Stimulated activated CD4-positive, alpha-beta T cell treated with anti-CD3 and anti-CD28 coated beads, TNF-alpha, amount 100 ng/mL, for 4 hours (primary cell): ENCODE measurements at places on chromosomes 12 and 14.

- no peak for DNase-seq
Observed at GRCh38 chr14:63486738-63487137, 56.4 kb downstream of the PPP2R5E start.

- no peak for DNase-seq
Observed at GRCh38 chr12:86230516-86231146, 25.6 kb downstream of the MGAT4C start.

GRCh38 chr12:27802511-27802910, 22.5 kb upstream of the MANSC4 start:
- DNase-seq: no peak

- no peak for DNase-seq
Observed at GRCh38 chr12:90939382-90939781, 15.6 kb downstream of the CCER1 start.

DNA sequence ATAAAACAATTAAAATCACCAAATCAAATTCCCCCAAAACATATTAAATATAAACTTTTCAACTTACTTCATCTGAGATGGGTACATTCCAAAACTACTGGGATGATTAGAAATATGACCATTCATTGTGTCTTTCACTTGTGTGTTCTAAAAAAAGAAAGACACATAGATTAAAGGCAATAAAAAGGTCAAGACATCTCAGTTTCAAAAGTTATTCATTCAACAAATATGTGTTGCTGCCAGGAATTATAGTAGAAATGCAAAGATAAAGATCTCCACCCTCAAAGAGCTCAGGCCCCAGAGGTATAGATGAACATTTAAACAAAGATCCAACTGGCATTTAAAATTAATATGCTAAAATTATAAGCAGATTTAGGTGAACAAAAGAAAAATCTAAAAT, 106.4 kb downstream of the EPS8 start:
- DNase-seq: no peak

DNA sequence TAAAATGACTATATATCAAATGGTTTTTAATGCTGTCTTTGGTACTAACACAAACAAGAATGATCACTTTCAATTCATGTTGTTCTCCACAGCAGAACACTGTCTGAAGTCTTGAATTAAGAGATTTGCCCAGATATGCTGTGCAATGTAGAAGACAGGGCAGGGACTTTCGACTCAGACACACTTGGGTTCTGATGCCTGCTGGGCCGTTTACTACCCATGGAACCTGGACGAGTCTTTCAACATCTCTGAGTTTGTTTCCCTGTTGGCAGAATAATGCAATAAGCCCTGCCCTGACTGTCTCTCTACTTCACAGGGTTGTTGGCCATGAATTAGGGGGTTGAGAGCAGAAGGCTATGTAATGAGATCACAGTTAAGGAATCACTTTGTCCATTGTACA, 162.6 kb upstream of the TMPO start:
- DNase-seq: no peak

GRCh38 chr14:86464341-86464740, 934.4 kb downstream of the FLRT2 start:
- no peak for DNase-seq

- DNase-seq: no peak
Observed at GRCh38 chr14:89921346-89921745, 33.2 kb downstream of the EFCAB11 start.

DNA sequence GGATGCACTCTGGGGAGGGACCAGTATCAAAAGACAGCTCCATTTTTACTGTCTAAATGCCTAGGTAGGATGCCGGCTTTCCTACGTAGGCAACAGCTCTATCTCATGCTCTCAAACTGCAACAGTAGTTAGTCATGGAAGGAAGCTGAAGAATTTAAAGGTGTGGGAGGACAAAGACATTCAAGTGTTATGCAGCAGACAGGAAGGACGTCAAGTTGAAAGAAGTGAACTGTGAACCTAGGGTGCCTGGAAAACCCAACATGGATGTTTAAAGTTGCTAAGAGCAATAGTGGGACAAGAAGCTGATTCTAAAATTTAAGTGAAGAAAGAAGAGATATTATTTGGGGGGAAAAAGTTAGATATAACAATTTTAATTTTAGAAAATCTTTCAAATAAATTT, 5.9 kb downstream of the SEC23A start:
- no peak for DNase-seq

DNA sequence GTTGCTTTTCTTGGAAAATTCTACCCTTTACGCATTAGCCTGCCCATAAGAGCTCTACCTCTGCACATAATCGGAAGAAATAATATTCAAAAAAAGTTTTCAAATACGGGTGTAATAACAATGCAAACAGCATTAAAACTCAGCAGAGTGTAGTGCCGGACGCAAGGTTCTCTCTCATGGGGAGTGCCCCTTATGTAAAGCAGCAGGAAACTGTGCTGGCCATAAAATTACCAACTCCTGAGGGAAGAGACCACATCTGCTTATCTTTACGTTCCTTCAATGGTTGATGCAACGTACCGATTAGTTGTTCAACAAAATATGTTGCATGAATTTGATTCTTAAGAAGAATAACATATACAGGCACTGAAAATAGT, 118.7 kb upstream of the TMCC3 start:
- no peak for DNase-seq

- DNase-seq: no peak
Observed at GRCh38 chr12:67705394-67706370, 57.1 kb downstream of the DYRK2 start.

GRCh38 chr14:78524196-78524595, 354.0 kb downstream of the NRXN3 start:
- DNase-seq: no peak
